ENCODE measurements at places on chromosomes 7 and 10.

DNA sequence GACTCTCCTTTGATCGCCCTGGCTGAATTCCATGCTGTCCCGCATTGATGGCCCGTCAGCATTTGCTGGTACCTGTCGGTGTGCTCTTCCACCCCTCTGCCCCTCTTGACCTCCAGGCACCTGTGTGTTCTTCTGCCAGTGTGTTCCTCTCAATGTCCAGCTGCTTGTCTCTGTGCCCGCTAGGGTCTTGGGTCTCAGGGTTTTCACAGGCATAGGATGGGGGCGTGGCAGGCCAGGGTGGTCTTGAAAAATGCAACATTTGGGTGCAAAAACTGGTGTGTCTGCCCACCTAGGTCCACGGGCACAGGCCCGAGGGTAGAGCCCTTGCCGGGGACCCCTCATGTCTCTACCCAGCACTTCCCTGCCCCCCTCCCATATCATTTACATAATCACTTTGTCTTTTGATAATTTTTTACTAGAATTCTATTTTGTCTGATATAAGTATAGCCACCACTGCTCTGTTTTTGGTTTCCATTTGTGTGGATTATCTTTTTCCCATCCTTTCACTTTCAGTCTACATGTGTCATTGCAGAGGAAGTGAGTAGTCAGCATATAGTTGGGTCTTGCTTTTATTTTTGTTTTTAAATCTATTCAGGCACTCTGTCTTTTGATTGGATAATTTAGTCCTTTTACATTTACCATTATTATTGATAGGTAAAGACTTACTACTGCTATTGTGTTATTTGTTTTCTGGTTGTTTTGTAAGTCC, 46.6 kb upstream of the ADRA2A start:
- DNase-seq, result no peak

- DNase-seq, result no peak
These were observed 6.8 kb downstream of the MYO1G start for GRCh38 chr7:44971902-44972441.

DNA sequence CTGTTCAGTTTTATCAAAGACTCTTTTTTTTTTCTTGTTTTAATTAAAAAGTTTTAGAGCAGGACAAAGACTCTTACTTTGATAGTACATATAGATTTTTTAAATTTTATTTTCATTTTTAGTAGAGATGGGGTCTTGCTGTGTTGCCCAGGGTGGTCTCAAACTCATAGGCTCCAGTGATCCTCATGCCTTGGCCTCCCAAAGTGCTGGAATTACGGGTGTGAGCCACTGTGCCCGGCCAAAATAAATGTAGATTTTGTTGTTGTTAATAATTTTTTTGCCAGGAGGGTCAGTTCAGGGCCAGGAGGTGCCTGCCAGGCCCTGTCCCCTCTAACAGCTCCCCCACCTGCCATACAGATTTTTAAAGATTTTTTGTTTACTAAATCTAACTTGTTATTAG, 17.0 kb downstream of the DENND10 start:
- no peak for DNase-seq

GRCh38 chr7:105748701-105749100, 127.7 kb downstream of the ATXN7L1 start:
- no peak for DNase-seq

- no peak for DNase-seq
These were observed 59.7 kb downstream of the TLL2 start for GRCh38 chr10:96453856-96454583.

Data from activated naive CD4-positive, alpha-beta T cell treated with Interleukin-2 at 50 U/mL for 16 hours (primary cell).